ENCODE measurements at places on chromosomes 7 and 10. TPM values are rescaled to one million over a fixed set of nuclear protein-coding genes. Genes with fewer than 3 reads are reported as not detected.
A peak's percentile ranks its signal among the peaks of the same experiment; 100 is the strongest.

DNA sequence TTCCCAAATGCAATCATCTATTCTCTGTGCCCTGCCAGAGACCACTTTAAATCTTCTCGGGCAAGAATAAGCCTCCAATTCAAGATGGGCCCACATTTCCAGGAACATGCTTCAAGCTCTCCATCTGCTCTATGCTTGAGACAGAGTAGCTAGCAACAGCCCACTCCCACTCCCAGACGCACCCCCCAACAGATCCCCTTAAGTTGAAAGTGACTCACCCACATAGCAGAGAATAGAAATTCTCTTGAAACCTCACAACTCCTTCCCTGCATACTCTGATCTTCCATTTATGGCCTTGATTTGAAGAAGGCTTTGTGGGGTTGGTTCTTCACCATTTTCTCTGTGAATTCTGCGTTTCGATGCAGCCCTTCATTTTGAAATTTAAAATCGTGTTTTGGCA is 604.0 kb downstream of the INHBA start:
- no peaks in the 10 kb centered on the region for H3K27me3 ChIP-seq
- H3K27ac ChIP-seq, result peak overlapping the region; percentile 97
- H3K36me3 ChIP-seq, result no peaks in the 10 kb centered on the region

GRCh38 chr10:70617798-70618568 is 15.4 kb upstream of the PRF1 start:
- H3K27ac ChIP-seq, result peak overlapping the region; percentile 79
- H3K4me3 ChIP-seq, result no peak overlapping the region
- DNase-seq, result peak; percentile 90
- no peaks in the 10 kb centered on the region for H3K27me3 ChIP-seq

Gene BMPER
- total RNA-seq, result 9.7 TPM

DNA sequence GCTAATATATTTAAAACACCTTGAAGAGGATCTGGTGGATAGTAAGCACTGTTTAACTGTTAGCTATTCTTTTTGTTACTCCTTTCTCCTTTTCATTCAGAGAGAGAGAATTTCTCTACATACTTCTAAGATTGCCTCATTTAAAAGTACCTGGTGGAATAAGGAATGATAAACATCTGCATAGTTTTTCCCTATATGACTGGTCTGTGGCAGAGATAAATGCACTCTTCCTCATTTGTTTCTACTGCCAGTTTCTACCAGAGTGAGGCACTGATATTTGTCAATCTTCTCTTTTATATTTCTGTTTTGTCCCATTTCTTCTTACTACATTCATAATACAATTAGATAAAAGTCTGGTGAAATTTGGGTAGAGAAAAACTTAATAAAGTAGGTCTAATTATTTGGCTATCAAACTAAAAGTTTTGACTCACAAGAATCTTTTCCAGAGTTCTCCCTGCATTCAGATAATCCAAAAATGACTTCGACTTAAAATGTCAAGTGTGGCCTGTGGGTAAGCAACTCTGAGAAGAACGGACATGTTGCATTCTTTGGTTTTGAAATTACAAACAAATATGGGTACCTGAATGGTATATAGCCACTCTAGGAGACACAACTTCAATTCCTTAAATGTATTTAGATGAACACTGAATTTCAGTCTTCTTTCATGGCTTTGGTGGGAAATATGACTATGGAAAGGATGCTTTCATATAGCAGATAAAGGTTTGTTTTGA is 38.8 kb downstream of the RNLS start:
- H3K27me3 ChIP-seq, result no peaks in the 10 kb centered on the region
- no peaks in the 10 kb centered on the region for H3K4me1 ChIP-seq
- no peak overlapping the region for H3K27ac ChIP-seq
- no peak overlapping the region for H3K4me3 ChIP-seq

DNA sequence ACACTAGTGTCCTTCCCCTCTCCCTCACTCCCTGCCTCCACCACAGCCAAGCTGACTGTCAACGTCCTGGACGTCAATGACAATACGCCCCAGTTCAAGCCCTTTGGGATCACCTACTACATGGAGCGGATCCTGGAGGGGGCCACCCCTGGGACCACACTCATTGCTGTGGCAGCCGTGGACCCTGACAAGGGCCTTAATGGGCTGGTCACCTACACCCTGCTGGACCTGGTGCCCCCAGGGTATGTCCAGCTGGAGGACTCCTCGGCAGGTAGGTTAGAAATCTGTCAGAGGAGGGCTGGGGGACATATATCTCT is 24.9 kb upstream of the VSIR start:
- no peaks in the 10 kb centered on the region for H3K27me3 ChIP-seq
- DNase-seq, result peak; percentile 65
- no peaks in the 10 kb centered on the region for H3K4me1 ChIP-seq
- no peak overlapping the region for H3K4me3 ChIP-seq
- no peak overlapping the region for H3K27ac ChIP-seq

Gene TMEM273
- 0.59 TPM for total RNA-seq

Gene SHLD2
- 39.5 TPM for total RNA-seq

DNA sequence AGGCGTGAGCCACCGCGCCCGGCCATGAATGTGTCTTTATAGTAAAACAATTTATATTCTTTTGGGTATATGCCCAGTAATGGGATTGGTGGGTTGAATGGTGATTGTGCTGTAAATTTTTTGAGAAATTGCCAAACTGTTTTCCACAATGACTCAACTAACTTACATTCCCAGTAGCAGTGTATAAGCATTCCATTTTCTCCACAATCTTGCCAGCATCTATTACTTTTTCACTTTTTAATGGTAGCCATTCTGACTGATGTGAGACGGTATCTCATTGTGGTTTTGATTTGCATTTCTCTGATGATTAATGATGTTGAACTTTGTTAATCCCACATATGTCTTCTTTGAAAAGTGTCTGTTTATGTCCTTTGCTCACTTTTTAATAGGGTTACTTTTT is 1187.9 kb downstream of the XPNPEP1 start:
- no peaks in the 10 kb centered on the region for H3K4me1 ChIP-seq
- H3K27ac ChIP-seq, result no peak overlapping the region
- H3K36me3 ChIP-seq, result no peaks in the 10 kb centered on the region
- no peaks in the 10 kb centered on the region for H3K27me3 ChIP-seq

DNA sequence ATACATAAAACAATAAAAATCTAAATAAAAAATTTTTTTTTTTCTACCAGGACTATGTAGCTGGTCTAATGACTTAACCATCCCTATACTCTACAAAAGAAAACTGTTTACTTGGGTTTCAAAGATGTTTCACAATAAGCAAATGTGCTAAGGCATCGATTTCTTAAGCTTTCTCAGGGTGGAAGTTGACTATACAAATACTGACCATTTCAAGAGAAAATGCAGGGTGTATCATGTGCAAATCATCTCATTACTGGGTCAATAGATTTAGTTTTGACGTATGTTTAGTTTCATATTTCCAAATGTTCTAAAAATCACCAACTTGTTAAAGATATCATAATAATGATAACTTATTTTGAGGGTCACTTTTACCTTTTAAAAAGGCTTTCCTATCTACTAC is 7.5 kb downstream of the NRP1 start:
- peaks cover 61% of the 10 kb centered on the region for H3K4me1 ChIP-seq
- no peak overlapping the region for H3K4me3 ChIP-seq
- peak overlapping the region; percentile 61 for H3K27ac ChIP-seq
- peaks cover 69% of the 10 kb centered on the region for H3K36me3 ChIP-seq
- H3K27me3 ChIP-seq, result no peaks in the 10 kb centered on the region

- H3K27me3 ChIP-seq, result no peaks in the 10 kb centered on the region
- H3K4me3 ChIP-seq, result no peak overlapping the region
- DNase-seq, result no peak
- H3K4me1 ChIP-seq, result no peaks in the 10 kb centered on the region
- no peaks in the 10 kb centered on the region for H3K36me3 ChIP-seq
Measured at GRCh38 chr10:49090696-49091380, 24.5 kb downstream of the VSTM4 start.

Gene PON3
- 0.88 TPM for total RNA-seq

DNA sequence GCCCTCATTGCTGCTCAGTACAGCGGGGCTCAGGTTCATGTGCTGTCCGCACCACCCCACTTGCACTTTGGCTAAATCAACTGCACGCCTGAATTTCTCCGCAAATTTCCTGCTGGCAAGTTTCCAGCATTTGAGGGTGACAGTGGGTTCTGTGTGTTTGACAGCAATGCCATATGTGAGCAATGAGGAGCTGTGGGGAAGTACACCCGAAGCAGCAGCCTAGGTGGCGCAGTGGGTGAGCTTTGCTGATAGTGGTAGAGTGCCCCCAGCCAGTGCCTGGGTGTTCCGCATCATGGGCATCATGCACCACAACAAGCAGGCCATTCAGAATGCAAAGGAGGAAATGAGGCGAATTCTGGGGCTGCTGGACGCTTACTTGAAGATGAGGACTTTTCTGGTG is 103.9 kb upstream of the POT1 start:
- no peak for DNase-seq
- H3K27ac ChIP-seq, result no peak overlapping the region
- no peaks in the 10 kb centered on the region for H3K4me1 ChIP-seq
- no peaks in the 10 kb centered on the region for H3K36me3 ChIP-seq
- H3K4me3 ChIP-seq, result no peak overlapping the region

DNA sequence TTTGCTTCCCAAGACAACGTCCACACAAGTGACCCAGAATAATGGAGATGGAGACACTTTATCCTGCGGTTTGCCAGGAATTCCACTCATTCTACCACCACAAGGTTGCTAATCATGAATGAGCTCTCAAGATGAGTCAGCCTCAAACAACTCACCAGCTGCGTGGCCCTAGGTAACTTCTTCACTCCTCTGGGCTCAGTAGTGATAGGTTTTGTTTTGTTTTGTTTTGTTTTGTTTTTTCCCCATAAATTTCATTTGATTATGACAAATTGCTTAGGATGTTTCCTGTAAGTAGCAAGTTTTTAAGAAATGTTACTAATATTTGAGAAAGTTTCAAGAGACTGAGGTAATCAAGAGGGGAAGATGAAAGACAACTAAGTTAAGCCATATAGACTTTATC is 286.8 kb downstream of the PARD3 start:
- no peaks in the 10 kb centered on the region for H3K36me3 ChIP-seq
- H3K27ac ChIP-seq, result peak overlapping the region; percentile 99
- H3K27me3 ChIP-seq, result no peaks in the 10 kb centered on the region

- H3K36me3 ChIP-seq, result peaks cover 10% of the 10 kb centered on the region
- DNase-seq, result peak; percentile 98
- H3K27ac ChIP-seq, result peak within 1 kb of the TSS; percentile 91
- H3K4me1 ChIP-seq, result peaks cover 18% of the 10 kb centered on the region
Measured at GRCh38 chr7:100015232-100016214, at the start of gene ZKSCAN1. Gene ZKSCAN1, plus strand, starts transcription at chr7:100015596. Its CDS starts 7,911 bp downstream, at chr7:100023507.

- H3K4me3 ChIP-seq, result no peak overlapping the region
- no peaks in the 10 kb centered on the region for H3K27me3 ChIP-seq
- no peaks in the 10 kb centered on the region for H3K4me1 ChIP-seq
- DNase-seq, result no peak
- no peak overlapping the region for H3K27ac ChIP-seq
Measured at GRCh38 chr7:110867771-110868170, 223.2 kb upstream of the LRRN3 start.

Gene TEX47
- not detected for total RNA-seq

Gene WDFY4
- 0.36 TPM for total RNA-seq

Gene KNDC1
- total RNA-seq, result under 0.01 TPM

- H3K36me3 ChIP-seq, result peaks cover 63% of the 10 kb centered on the region
- H3K4me3 ChIP-seq, result no peak overlapping the region
- no peak overlapping the region for H3K27ac ChIP-seq
- DNase-seq, result no peak
- H3K27me3 ChIP-seq, result no peaks in the 10 kb centered on the region
- peaks cover 15% of the 10 kb centered on the region for H3K4me1 ChIP-seq
Measured at GRCh38 chr7:73509463-73509862, 12.6 kb downstream of the BAZ1B start.

DNA sequence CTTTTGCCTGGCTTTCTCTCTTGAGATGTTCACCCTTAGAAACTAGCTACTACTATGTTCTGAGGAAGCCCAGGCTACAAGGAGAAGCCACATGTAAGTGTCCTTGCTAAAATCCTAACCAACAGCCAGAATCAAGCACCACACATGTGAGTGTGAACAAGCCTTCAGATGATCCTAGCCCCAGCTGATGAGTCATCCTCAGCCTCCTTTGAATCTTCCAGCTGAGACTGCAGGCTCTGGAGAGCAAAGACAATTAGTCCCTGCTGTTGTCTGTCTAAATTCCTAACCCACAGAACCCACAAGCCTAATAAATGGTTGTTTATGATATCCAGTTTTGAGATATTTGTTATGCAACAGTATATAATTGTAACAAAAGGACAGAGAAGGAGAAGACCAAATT is 92.8 kb upstream of the TAC1 start:
- no peaks in the 10 kb centered on the region for H3K27me3 ChIP-seq
- no peak for DNase-seq
- no peaks in the 10 kb centered on the region for H3K4me1 ChIP-seq
- no peak overlapping the region for H3K27ac ChIP-seq

DNA sequence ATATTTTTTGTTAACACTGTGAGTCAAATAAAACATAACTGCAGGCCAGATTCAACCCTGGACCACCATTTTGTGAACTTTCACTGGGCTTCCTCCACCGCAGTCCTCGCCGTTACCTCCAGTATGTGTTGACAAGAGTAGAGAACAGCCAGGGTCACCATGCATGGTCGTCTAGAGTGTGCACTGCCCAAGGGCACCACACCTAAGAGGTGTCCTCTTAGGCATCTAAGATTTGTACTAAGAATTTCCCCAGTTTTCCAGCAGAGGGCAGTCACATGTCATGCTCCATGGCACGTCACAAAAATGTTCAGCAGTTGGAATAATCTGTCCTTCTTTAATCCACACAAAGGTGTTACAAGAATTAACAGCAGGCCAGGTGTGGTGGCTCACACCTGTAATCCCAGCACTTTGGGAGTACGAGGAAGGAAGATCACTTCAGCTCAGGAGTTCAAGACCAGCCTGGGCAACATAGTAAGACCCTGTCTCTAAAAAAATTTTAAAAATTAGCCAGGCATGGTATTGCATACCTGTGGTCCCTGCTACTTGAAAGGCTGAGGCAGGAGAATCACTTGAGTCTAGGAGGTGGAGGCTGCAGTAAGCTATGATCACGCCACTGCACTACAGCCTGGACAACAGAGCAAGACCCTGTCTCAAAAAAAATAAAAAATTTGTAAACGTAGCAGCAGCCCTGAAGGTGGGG is 71.2 kb upstream of the FOXK1 start:
- no peaks in the 10 kb centered on the region for H3K36me3 ChIP-seq
- DNase-seq, result peak; percentile 88
- no peak overlapping the region for H3K4me3 ChIP-seq
- peaks cover 15% of the 10 kb centered on the region for H3K4me1 ChIP-seq

- no peaks in the 10 kb centered on the region for H3K27me3 ChIP-seq
- H3K4me1 ChIP-seq, result peaks cover 46% of the 10 kb centered on the region
- peak overlapping the region; percentile 47 for H3K27ac ChIP-seq
Measured at GRCh38 chr7:134922720-134923704, 63.3 kb upstream of the AGBL3 start.

DNA sequence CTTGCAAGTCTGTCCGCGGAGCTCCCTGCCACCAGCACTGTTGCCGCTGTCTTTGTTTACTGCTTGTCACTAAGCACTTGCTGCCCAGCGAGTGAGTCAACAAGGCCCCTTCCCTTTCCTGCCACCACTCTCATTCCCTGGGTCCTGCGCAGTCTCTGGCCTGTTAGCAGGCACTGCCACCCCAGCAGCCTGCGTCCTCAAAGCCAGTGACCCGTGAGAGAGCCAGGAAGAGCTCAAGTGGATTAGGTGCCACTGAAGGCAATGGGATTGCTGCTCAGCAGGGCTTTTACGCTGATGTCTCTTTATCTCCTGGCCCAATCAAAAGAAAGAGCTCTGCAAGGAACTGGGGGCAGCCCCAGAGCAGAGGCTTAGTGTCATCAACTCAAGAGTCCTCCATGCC is at the start of gene FRMPD2:
Gene FRMPD2, minus strand, starts transcription at position 61 of the 400 bp plus-strand sequence. CDS start 129 bp downstream, outside the sequence.
- H3K4me1 ChIP-seq, result no peaks in the 10 kb centered on the region
- H3K27ac ChIP-seq, result no peak within 1 kb of the TSS
- H3K36me3 ChIP-seq, result no peaks in the 10 kb centered on the region
- H3K27me3 ChIP-seq, result peaks cover 7% of the 10 kb centered on the region
- no peak within 1 kb of the TSS for H3K4me3 ChIP-seq
